M059J (cell line): ENCODE measurements at places on chromosomes 13 and 19. TPM values are rescaled to one million over a fixed set of nuclear protein-coding genes. Genes with fewer than 3 reads are reported as not detected.
A peak's percentile ranks its signal among the peaks of the same experiment; 100 is the strongest.

- DNase-seq: peak; percentile 37
Observed at GRCh38 chr13:31625115-31625514, 114.2 kb upstream of the RXFP2 start.

GRCh38 chr19:4403005-4403761, 743 bp downstream of the CHAF1A start:
- DNase-seq: no peak

- no peak for DNase-seq
Observed at GRCh38 chr19:3788996-3789778, 3.0 kb upstream of the MATK start.

ANGPTL8 gene
- total RNA-seq: not detected in 2 replicates

DNA sequence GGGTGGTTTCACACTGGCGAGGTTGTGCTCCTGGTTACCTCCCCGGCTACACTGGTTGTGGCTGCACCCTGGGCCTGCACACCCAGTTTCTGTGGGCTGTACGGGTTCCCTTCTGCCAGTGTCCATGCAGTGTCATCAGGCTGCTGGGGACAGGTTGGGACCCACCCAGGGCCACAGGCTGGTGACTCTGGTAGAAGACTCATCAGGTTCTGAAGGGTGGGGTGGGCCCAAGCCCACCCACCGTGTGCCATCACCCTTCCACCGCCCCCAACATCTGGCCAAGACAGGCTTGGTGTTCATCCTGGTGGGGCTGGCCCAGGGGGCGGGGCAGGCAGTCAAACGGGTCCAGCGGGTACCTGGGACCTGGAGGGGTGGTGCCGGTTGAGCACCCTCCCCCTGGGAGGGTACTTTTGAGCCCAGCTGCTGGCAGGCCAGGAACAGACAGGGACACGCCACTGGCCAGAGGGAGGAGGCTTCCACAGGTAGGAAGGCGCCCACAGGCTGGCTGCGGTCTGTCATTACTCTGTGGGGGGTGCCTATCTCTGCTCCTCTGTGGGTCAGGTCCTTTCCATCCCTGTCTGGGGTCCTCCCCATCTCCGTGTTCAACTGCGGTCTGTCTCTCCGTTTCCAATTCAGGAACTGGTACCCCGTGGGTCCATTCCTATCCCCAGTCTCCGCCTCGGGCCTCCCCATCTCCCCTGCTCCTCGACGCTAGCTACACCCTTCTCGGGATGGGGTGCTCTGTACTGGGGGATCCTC, at the start of gene RNF225:
RNF225 (plus strand) TSS at position 437 of the 759 bp plus-strand sequence. CDS start 434 bp downstream, outside the sequence.
- DNase-seq: peak; percentile 33

PGLYRP2 gene
- total RNA-seq: 0.17 TPM in 1 of 2 replicates, not detected in the other

- DNase-seq: no peak
Observed at GRCh38 chr19:38737921-38738737, 6.1 kb downstream of the CAPN12 start.

DUS3L gene
- total RNA-seq: 12.7 and 24.7 TPM in 2 replicates

DNA sequence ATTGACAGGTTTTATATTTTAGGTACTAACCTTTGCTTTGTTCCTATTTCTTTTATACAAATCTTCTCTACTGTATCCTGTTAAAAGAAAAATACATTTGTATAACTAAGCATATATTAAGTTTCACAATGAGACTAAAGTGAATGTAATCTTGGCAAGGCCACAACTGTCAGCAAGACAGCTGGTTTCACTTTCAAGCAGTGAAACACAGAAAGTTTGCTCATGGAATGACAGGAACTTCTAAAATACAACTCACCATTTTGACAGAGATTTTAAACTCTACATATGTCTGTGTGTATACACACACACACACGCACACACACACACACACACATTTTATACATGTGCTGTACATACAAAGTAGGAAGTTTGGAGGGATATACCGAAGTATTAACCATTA, 53.3 kb downstream of the PARP4 start:
- peak; percentile 2 for DNase-seq

DNA sequence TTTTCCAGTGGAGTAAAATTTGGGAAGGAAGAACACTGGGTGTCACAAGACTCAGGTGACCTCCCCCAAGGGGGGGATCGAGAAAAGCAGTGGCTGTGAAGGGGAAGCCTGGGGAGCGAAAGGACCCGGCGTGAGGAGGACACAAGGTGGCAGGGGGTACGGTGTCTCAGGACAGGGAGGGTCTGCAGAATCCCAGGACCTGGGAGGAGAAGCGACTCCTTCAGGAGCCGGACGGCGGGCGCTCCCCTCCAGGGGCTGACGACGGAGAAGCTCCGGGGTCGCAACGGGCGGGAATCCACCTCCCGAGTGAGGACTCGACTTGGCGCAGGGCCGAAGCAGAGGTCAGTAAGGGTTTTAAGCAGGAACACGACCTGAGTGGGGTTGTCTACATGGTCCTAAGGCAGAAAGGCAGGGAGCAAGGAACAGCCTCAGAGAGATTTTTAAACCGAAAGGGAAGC, 529 bp downstream of the ZNF836 start:
- peak; percentile 3 for DNase-seq

LILRA1 gene
- not detected in 2 replicates for total RNA-seq

DNA sequence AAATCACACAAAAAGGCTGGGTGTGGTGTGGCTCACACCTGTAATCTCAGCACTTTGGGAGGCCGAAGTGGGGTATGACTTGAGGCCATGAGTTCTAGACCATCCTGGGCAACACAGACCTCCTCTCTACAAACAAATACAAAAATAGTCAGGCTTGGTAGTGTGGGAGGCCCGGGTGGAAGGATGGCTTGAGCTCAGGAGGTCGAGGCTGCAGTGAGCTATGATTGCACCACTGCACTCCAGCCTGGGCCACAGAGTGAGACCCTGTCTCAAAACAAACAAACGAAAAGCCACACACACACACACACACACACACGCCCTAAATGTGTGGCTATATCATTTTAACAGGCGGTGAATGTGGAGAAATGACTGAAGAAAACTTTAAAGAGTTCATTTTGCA, 904 bp upstream of the ZNF557 start:
- no peak for DNase-seq

- no peak for DNase-seq
Observed at GRCh38 chr19:10846500-10847202, 1.6 kb upstream of the C19orf38 start.

DNA sequence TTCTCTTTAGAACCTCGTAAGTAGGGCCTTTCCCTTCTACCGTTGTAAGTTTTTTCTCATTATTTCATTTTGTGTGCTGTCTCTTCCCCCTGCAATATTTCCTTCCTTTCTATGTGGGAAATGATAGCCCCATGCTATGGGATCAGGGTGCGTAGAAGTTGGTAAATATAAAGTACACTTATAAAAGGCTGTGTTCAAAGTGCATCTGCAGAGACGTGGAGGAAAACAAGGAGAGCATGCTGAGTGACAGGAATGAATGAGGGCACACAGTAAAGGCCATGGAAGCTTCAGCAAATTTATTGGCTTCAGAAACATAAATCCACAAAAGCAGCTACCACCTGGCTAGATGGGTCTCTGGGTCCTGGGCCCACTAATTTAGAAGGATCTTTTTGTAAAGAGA, 21.6 kb upstream of the SPRY2 start:
- DNase-seq: no peak

GRCh38 chr13:111458739-111459138, 138.3 kb downstream of the TEX29 start:
- no peak for DNase-seq

GRCh38 chr13:72186730-72187422, 319.9 kb upstream of the DACH1 start:
- DNase-seq: no peak

GRCh38 chr19:53977991-53978731, 13.3 kb upstream of the CACNG6 start:
- DNase-seq: peak; percentile 96

FLT3 gene
- total RNA-seq: 0.12 TPM in 1 of 2 replicates, not detected in the other

SPACA4 gene
- not detected in 2 replicates for total RNA-seq

ZNF443 gene
- 2.2 and 5.7 TPM in 2 replicates for total RNA-seq

DNA sequence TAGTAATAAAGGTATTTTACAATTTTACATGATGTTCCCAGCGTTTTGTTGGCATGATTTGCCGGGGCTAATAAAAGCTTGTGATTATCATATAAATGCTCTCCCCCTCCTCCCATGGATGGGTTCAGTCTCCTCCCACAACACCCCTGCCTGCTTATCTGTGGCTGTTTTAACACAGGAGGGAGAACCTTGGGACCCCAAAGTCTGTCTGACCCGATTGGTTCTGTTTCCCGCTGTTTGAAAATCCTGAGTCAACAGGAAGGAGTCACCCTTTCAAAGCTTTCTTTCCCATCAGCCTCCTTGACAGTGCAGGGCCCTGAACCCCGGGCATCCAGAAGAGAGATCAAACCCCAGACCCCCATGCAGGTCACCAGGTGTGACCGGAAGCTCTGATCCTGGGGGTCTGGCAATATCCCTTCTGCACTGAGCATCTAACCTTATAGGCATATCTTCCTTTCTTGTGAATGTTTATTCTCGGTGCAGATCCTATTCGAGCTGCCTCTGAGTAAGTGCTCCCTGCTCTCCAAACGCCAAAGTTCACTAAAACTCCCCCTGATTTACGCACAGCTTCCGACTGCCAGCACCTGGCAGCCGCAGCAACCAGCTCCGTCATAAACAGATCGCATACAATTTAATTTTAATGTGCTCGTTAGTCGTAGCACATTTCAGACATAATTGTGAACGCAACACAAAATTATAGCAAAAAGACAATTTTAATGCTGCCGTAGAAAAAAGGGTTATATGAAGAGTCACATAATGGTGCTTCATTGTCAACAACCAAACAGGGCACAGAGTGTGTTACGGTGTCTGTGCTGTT, 74.8 kb downstream of the TSHZ3 start:
- no peak for DNase-seq

- DNase-seq: peak; percentile 62
Observed at GRCh38 chr19:39428283-39429112, 7.3 kb downstream of the RPS16 start.
